ENCODE measurements at places on chromosomes 2 and 18.

- no peak for DNase-seq
Measured at GRCh38 chr2:162343492-162343823, 474 bp upstream of the GCA start.

GRCh38 chr2:119668546-119668945 lies 10.5 kb upstream of the TMEM177 start:
- DNase-seq, result no peak

GRCh38 chr2:51003345-51004192 lies 28.4 kb downstream of the NRXN1 start:
- DNase-seq, result peak; percentile 78

GRCh38 chr2:111957872-111958354 lies 59.5 kb downstream of the MERTK start:
- no peak for DNase-seq

DNA sequence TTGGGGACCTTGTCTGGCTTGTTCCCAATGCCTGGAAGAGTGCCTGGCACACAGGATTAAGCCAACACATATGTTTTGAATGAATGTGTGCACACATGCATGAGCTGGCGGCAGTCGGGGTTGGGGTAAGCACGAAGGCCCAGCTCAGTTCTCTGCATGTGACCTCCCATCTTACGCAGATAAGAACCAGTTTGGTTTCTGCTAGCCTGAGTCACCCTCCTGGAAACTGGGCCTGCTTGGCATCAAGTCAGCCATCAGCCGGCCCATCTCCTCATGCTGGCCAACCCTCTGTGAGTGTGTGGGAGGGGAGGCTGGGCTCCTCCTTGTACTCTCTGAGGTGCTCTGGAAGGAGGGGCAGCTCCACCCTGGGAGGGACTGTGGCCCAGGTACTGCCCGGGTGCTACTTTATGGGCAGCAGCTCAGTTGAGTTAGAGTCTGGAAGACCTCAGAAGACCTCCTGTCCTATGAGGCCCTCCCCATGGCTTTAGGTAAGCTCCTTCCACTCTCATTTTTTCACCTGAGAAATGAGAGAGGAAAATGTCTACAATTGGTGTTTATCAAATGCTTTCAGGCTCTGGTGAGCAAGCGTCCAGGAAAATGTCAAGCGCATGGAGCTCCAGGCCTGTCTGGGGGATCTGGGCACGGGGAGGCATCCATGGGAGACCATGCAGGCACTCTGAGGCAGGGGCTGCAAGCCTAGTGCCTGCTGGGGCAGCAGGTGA lies 9.7 kb upstream of the IL1RN start:
- peak; percentile 100 for DNase-seq

All from epithelial cell of esophagus (primary cell).